ENCODE measurements at places on chromosomes 13 and 19.

DNA sequence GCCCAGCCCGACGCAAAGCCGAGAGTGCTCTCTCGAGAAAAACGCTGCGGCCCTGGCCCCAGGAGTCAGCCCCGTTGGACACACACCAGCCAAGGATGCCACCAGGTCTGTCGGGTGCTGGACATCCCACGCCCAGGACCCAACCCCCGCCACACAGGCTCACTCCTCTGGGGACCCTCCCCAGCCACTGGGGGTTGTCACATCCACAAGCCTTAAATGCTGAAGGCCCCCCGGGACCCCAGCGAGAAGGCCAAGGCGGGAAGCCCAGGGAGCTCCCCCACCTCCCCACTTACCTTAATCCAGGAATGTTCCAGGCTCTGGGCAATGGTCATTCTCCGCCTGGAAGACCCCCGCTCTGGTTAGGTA lies 11.2 kb downstream of the DAPK3 start:
- DNase-seq: no peak

DNA sequence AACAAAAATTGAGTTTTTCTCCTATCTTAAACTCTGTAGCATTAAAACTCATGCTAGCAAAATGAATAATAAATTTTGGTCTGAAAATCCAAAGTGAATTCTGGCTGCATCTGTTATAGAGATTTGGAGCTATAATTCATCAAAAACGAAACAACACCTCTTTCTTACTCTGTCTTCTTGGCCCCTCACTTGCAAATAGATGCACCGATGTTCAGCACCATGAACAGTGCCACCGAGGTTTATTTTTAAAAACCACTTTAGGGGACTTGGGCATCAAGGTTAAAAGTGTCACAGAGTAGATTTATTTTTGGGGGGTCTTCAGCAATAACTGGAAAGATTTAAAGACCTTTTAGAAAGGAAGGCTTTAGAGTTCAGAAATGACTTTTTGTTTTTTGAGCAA lies 26.1 kb upstream of the EID2 start:
- DNase-seq: no peak

GRCh38 chr19:33443638-33444561 lies 70.4 kb downstream of the CEBPG start:
- no peak for DNase-seq

DNA sequence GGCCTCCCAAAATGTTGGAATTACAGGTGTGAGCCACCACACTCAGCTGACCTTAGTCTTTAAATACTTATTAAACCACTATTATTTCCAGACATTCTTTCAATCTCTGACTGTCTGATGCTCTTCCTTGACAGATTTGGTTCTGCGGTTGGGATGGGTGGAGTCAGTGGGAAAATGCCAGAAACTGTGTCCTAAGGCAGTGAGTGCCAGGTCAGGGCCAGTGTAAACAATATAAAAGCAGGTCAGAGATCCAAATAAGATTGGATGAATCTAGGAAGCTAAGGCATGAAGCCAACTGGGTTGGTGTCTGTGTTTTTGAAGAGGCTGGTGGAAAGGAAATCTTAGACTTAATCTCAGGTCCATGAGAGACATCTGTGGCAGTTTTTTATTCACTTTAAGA lies 74.7 kb downstream of the KLF5 start:
- no peak for DNase-seq
